ENCODE measurements at places on chromosomes 2 and 18.
A peak's percentile ranks its signal among the peaks of the same experiment; 100 is the strongest.

DNA sequence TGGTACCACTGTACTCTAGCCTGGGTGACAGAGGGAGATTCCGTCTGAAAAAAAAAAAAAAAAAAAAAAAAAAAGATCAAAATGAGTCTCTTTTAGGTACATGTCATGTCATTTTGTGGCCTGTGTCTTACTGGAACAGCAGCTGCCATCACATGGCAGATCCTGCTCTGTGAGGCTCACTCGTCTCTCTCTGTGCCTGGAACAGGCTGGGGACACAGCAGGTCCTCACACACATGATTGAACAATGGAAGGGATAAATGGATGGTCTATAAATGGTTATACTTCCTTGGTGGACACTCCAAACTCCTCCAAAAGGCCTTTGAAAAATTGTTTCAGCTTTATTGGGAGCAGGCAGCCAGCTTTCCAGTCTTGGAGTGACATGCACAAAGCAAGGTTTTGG is 236.2 kb upstream of the COPS8 start:
- DNase-seq = no peak

GRCh38 chr2:187500585-187501359 is 52.7 kb upstream of the CALCRL start:
- peak; percentile 46 for DNase-seq

- DNase-seq = no peak
These were observed 200.5 kb upstream of the HDAC4 start for GRCh38 chr2:239601201-239601851.

GRCh38 chr2:150125188-150125587 is 362.3 kb downstream of the RND3 start:
- peak; percentile 37 for DNase-seq

GRCh38 chr2:64250751-64251423 is 106.7 kb upstream of the PELI1 start:
- DNase-seq = no peak

GRCh38 chr2:181746844-181747243 is 66.5 kb upstream of the NEUROD1 start:
- DNase-seq = no peak

- peak; percentile 77 for DNase-seq
These were observed 17.2 kb upstream of the MAL start for GRCh38 chr2:95008306-95008705.

DNA sequence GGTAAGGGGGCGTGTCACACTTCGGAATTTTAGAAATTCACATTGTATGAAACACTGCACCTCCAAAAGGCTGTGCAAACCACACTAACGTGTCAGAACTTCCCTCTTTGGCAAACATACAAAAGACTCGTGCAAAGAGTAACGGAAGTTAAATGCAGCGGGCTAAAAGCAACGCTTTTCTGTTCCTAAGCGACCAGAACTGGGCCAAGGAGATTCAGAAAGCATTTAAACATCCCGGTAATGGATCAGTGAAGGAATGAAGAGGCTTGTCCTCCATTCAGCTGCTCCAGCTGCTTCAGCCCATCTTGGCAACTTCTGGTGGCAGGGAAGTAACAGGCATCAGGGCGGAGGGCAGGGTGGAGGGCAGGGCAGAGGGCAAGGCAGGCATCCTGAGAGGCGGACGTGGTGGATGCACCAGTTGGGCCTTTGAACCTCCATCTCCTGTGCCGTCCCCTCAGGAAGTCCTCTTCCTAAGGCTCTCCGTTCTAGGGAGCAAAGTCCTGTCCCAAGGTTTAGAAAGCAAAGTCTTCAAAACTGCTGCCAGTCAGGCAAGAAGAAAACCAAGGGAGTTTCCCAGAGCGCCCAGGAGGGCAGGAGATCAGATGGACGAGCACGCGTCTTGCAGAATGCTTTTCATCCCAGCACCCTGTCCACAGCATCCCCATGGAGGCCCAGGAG is 230.7 kb downstream of the ZNF516 start:
- no peak for DNase-seq

GRCh38 chr2:171630812-171631626 is 56.2 kb upstream of the DYNC1I2 start:
- no peak for DNase-seq

DNA sequence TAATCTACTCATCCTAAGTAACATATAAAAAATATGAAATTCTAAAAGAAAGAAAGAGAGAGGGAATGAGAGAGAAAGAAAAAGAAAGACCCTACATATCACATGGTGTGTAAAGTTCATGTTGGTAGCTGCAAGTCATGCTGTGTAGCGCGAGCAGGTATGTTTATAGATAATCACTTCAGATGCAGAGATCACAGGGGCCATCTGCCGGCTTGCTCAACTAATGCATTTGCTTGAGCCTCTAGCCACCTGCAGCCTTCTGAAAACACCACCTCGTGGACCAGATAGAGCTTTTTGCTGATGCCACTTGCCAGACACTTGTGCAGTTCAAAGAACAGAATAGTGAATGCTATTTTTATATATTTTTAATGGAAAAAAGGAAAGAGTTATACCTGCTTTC is 37.6 kb downstream of the CDH7 start:
- peak; percentile 2 for DNase-seq

GRCh38 chr2:10722252-10722825 is 909 bp downstream of the ATP6V1C2 start:
- DNase-seq = no peak

DNA sequence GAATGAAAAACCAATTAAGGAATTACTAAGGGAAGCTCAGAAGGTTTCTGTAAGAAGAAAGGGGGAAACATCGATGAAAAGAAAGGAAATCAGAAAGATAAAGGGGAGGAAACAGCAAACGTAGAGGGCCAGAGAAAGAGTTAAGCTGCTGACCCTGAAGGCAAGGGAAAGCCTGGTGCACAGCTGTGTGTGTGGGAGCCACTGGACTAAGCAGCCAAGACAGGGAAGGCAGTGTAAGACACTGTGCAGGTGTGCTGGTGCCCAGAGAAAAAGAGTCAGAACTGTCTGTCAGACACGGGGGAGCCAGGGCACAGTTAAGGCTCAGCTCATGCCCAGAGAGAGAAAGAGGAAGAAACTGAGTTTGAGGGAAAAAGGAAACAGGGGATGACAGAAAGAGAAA is 104.0 kb downstream of the HIBCH start:
- no peak for DNase-seq

DNA sequence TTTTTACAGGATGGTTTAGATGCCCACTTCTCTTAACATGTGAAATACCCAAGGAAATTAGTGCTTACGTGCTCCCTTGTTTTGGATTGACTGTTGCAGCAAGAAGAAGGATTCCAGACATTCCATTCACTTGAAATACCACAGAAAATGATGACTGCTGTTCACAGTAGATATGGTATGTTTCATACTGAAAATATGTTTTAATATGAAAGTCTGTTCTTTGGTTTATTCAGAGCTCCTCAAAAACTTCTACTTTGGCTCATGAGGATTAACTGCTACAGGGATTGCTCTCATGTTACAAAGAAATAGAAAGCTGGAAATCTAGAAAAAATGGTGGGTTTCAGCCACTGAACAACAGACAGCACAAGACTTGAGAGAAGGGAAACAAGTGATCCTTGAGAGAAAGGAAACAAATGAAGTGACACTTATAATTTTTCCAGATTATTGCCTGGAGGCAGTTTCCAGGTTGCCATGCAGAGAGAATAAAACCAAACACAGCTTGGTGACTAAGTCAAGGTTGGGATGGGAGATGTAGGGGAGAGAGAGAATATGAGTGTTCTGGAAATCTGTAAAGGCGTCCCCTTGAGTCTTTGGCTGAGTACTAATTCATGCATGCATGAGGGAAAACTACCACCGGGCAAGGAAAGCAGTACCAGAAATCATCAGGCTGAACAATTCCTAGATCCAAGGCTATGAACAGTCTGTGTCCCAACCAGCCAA is 348.1 kb downstream of the CLIP4 start:
- peak; percentile 49 for DNase-seq

DNA sequence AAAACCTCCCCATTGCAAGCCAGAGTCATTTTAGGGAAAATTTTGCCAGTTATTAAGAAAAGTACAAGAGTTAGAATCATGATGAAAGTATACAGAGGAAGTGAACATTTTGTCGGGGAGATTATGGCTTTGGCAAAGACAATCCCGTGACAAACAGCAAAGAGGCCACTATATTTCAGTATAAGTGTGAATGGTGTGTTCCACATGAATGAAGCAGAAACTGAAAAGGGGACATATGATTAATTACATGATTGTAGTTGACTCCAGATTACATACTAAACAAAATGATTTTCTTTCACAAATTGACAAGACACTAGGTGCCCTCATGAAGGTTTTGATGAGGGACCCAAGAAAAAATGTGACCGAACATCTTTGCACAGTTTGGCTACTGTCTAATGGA is 42.0 kb downstream of the SP140 start:
- DNase-seq = no peak

DNA sequence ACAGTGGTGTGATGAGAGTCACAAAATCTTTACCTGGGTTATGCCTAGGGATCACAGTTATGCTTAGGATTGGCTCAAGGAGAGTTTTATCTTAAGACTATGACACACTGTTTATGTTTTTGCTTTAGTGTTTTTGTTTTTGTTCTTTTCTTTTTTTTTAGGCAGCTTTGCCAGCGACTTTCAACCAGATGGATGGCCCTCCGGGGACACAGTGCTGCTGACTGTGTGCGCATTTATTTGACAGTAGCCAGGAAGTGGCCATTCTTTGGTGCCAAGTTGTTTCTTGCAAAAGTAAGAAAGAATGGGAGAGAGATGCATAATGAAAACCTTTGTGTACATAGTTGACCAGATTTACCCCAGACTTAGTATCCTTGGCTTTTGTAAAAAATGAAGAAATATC is 15.1 kb upstream of the DYNC2LI1 start:
- DNase-seq = no peak

DNA sequence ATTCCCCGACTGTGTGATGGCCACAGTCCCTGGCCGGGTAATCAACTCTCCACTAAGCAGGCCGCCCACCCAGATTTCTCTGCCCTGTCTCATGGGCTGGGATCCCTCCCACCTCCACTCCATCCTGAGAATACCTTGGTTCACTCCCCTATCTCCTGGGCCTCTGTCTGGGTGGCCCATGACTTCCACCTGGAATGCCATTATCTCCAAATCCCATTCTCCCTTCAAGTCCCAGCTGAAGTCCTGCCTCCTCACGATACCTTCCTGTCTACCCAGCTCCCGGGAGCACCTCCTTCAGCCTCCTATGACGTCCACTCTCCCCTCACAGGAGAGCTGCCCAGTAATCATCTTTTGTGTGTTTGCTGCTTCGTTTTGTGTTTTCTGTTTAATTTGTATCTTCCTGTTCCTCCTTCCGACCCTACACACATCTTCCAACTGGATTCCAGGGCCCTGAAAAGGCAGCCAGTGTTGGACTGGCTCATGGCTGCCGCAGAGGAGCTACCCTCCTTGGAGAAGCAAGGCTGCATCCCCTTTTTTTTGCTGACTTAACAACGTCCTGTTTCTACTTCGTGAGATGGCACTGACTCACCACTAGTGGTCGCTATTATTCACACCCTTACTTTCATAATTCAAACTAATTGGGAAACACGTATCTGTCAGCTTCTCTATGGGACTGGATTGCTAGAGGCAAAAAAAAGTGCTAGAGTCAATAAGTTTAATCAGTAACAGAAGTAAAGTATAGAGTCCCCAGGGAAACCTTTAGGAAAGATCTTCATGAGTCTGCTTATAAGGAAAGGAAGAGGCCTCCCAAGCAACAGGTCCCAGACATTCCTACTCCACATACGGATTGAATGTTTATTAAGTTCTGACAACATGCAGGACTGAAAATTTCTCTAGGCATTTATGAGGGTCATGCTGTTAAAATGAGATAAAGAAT is 171.9 kb upstream of the GATA6 start:
- peak; percentile 59 for DNase-seq

DNA sequence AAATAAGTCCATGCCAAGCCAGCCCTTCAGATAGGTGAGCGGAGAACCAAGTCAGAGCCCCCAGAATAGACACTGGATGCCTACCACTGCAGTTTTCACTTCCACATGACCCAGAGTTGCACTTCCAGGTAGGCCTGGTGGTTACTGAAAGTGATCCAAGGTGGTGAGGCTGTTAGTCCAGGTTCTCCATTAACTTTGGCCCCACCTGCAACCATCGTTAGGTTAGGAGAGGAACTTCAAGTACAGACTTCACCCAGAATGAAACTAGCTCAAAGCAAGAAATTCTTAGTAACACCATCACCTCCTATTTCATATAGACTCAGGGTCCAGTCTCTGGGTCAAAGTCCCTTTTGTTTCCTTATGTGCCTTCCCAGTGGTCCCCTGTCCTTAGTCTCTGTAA is 293.1 kb upstream of the ID2 start:
- DNase-seq = no peak

- no peak for DNase-seq
These were observed 364.5 kb upstream of the CDH2 start for GRCh38 chr18:28541276-28541930.

- no peak for DNase-seq
These were observed 75.4 kb downstream of the CDK15 start for GRCh38 chr2:201881741-201882140.

DNA sequence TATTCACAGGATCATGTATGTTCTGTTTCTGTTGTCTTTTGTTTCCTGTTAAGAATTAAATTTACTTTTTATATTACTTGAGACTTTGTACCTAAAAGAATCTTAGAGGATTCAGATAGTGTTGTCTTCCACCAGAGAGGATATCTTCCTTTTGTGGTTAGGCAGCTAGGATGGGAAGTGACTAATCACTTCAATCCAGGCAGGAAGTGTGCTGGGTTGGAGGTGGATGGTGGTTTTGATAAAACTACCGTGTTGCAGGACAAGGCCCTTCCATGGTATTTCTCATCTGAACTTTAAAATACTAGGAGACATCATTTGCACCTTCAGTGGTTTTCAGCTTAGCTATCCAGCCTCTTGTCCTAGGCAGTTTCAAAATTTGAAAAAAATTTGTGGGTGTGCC is 728.6 kb upstream of the CDH2 start:
- DNase-seq = peak; percentile 33

- DNase-seq = no peak
These were observed 24.1 kb downstream of the CHST10 start for GRCh38 chr2:100393362-100393761.

DNA sequence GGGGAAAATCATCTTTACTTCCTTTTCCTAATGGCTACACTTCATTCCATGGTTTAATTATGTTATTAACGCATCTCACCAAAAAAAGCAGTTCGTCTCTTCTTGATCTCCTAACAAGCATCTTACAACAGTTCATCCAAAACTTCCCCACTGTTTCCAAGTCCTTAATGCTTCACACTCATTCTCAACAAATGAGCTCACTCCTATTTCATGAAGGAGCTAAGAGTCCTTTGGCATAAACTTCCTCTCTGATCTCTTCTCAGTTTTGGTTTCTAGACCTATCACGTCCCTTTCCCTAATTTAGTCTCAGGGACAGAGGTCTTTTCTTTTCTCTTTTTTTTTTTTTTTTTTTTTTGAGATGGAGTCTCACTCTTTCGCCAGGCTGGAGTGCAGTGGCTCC is 205.9 kb upstream of the SLC39A10 start:
- DNase-seq = no peak

Data from kidney tubule cell (primary cell).